ENCODE measurements at places on chromosomes 7 and 10.

- no peak for DNase-seq
Observed at GRCh38 chr7:16651396-16652239, 5.6 kb downstream of the BZW2 start.

GRCh38 chr10:123781324-123781900 is 110.2 kb downstream of the CPXM2 start:
- DNase-seq: no peak

DNA sequence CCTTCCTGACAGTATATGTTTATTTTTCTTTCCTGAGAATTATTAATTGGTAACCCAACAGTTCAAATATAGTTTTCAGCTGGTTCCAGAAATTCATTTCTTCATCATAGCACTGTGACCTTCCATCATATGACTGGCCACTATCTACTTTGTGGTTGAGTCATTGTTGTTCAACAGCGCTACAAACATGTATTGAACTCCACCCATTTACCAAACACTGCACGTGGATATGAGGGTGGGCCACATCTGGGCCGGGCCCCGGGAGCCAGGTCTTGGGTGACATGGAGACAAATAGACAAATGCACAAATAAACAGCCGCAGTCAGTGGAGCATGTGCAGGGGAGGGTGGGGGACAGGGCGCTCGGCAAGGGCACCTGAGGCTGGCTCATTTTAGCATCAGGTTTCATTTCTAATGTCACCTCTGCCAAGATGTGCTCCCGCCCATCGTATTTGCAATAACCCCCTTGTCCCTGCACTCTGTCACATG is 24.0 kb upstream of the EEPD1 start:
- DNase-seq: no peak

DNA sequence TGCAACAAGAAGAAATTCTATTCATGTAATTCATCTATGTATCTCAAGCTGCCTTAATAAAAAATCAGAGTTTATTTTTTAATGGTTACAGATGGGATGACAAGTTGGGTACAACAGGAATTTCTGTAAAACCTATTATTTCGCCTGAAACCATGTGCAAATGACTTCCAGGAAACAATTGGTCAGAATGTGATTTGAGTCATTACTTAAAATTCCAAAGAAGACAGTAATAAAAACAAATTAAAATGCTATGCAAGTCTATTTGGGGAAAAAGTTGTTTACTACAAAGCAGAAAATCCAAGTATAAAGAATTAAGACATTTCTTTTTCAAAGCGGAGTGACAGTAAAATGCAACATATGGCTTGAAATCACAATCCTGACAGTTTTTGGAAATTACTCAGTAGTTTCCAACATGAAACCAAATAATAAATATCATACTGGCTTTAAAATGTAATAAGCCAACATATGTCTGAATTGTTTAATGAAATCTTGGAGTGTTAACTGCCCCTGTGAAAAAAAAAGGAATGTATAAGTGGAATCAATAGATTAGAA is 41.5 kb upstream of the SEMA3C start:
- DNase-seq: no peak

- no peak for DNase-seq
Observed at GRCh38 chr10:24901686-24902399, 50.6 kb downstream of the PRTFDC1 start.

DNA sequence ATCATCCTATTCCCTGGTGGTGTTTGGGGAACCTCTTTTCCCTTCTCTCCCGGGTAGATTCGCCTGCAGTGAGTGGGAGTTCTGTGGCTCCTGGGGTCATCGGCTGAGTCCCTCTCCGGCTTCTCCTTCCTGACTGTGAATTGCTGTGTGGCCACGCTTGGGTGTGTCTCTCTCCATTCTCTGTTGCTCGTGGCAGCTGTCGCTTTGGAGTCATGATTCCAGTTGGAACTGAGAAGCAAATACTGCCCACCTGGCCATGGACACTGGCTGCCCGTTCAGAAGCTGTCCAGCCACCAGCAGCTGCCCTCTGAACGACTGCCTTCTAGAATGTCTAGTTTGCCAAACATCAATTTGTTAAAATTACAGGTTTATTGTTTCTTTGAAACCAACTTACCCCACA is 23.1 kb upstream of the PITRM1 start:
- no peak for DNase-seq

- DNase-seq: no peak
Observed at GRCh38 chr7:81616951-81617350, 152.9 kb downstream of the HGF start.

DNA sequence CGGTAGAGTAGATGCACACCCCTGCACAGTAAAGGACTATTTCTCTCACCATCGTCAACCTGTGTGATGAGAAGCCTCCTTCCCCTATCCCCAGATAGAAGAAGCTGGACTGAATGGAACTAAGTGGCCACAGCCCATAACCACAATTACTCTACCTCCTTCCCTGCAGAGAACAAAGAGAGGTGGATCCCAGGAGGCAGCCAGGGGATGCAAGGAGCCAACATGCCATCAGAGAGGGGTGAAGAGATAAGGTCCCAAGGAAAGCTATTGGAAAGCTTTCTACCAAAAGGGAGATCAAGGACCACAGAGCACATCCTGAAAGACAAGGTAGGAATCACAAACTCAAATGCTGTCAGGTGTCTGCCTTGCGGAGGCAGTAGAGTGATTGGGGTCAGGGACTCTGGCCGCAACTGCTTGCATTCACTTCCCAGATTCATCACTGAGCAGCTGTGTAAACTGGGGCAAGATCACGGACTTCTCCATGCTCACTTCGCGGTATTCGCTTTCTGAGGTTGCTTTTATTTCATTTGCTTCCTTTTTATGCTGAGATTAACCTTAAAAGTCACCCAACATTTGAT is 81.6 kb upstream of the MYO3A start:
- no peak for DNase-seq

DNA sequence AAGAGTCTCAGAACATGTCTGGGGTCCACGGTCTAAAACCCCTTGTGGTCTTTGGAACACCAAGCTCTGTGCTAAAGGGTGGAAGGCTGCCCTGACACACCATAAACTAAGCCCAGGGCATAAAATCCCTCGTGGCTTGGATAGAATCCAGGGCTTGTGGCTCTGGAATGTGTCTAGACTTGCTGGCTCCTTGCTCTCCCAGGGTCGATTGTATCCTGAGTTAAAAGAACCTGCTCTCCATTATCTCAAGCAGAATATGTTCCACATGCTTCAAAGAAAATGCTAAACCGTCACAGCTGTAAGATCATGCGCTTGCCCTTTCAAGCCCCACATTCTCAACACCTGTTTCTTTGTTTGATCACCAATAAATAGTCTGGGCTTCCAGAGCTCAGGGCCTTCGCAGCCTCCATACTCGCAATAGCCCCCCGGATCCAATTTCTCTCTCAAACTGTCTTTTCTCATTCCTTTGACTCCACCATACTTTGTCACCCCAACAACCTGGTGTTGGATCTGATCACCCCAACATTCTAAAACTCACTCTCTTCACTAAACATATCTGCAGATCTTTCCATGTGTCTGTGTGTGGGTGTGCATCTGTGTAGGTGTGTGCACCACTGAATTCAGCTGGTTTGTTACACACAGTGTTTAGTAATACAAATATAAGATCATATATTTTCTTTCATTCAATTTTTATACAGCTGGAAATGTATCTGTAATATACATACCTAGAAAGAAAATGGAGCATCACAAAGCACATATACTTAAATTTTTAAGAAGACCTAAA is 238.5 kb downstream of the ZMYND11 start:
- no peak for DNase-seq

DNA sequence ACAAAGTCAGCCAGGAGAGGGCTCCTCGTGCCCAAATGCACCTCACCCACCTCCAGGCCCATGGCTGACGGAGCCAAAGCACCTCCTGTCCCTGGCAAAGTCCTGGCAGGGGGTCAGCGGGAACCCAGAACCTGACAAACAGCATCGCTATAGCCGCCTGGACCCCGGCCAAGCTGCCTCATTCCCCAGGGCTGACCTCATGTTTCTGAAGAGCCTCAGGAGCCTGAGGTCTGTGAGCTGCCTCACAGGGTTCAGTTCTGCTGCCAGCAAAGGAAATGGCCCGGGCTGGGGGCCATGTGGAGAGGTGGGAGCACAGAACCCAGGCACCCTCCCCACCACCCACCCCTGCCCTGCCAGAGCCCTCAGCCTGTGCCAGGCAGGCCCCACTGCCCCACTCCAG is 4.2 kb upstream of the NANOS1 start:
- DNase-seq: no peak

GRCh38 chr10:12777840-12778585 is 223.5 kb downstream of the CCDC3 start:
- no peak for DNase-seq

GRCh38 chr10:944034-944831 is 12.7 kb upstream of the LARP4B start:
- DNase-seq: no peak

- no peak for DNase-seq
Observed at GRCh38 chr7:43698460-43699255, 30.7 kb downstream of the COA1 start.

DNA sequence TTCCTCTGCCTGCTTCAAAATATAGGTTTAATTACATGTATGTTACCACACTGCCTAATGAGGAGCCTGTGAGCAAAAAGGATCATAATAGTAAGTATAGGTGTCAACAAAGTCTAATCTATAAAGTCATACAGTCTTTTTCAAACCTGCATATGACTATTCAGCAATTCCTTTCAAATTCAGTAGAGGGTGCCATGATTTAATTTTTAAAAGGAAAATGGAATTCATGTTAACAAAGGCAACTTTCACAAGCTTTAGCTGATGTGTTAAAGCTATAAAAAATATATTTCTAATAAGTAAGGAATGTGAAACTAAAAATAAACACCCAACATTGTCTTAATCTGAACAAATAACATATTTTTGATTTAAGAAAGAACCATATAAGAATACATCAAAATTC is 52.1 kb downstream of the MPP7 start:
- DNase-seq: no peak

- no peak for DNase-seq
Observed at GRCh38 chr10:21047511-21047910, 150.4 kb upstream of the NEBL start.

DNA sequence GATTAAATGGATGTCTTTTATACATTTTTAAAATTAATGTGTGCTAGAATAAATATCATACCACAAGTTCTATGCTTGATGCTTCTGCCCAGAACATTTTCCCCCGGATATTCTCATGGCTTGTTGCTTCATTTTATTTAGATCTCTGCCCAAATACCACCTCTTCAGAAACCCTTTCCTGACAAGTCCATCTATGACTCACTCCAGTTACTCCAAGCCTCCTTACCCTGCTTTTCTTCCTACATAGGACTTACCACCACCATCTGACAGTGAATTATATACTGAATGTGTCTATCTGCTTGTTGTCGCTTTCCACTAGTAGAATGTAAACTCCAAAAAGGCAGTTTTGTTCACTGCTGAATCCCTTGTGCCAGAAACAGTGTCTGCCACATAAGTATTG is 19.1 kb upstream of the ERVW-1 start:
- DNase-seq: no peak

GRCh38 chr7:53218730-53219504 is 183.5 kb downstream of the POM121L12 start:
- no peak for DNase-seq

DNA sequence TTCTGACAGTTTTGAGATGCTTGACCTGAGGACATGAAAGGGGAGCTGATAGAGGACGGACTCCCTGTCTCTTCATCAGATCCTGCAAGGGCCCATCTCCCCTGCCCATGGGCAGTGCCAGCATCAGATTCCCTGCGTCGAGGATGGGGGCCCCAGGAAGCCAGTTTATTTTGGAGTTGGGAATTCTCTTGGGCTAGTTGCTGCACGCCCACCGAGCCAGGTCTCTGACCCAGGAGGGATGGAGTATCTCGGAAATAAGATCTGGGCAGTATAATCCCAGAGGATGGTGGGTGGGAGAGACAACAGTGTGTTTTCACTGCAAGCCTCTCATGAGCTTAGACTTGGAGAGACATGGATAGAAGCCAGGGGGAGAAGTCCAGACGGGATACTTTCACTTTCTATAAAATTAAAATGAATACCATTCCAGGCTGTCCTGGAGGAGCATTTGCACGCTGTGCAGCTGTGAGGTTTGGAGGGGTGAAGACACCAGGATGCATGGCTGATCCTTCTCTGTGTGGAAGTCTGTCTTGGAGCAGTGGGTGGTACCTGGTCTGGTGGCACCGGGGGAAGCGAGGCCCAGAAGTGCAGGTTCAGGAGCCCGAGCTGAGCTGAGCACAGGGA is 25.8 kb downstream of the DOCK1 start:
- DNase-seq: no peak

DNA sequence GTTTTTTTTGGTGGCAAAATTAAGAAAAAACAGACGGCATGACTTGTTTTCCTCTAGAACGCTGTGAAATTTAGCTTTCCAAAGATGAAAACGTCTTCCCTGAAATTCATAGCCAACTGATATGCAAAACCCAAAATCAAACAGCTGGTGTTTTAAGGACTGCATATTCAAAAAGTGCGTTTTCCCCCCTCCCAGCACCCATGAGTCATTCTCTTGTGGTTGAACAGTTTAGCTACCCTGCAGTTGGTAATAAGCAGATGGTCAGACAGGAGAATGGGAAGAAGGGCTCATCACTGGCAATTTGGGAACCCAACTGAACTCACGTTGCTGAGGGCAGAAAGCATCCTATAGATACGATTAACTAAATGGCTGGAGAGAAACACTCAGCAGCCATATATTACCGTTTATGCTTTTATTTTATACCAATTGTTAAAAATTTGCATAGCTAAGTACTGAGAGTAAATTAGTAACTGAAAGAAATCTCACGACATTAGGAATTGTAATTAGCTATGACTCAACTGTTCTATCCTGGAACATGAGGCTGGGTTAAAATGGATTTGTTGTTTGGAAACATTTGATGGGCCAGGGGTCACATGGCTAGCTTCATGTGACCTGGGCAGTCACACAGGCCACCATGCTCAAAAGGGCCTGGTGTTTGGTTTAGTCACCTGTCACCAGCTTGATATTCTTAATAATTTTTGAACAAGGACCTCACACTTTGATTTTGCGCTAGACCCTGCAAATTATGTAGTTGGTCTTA is 343.1 kb downstream of the PHTF2 start:
- no peak for DNase-seq

GRCh38 chr7:79293655-79294142 is 159.8 kb downstream of the MAGI2 start:
- no peak for DNase-seq

DNA sequence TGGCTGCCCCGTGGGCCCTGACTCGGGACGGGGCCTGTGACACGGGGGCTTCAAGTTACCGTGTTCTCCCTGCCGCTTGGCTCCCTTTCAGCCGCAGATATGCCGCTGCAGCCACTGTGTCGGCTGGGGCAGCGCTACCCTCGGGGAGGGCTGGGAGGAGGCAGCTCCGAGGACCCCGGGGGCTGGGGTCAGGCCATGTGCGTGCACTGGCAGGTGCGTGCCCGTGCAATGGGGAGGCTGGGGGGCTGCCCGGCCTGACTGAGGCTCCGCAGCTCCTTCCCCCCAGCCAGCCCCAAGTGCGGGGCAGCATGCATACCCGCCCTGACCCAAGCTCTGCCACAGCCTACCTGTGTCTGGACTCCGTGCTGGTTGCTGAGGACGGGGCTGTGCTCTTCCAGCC is 29.2 kb downstream of the KNDC1 start:
- no peak for DNase-seq

DNA sequence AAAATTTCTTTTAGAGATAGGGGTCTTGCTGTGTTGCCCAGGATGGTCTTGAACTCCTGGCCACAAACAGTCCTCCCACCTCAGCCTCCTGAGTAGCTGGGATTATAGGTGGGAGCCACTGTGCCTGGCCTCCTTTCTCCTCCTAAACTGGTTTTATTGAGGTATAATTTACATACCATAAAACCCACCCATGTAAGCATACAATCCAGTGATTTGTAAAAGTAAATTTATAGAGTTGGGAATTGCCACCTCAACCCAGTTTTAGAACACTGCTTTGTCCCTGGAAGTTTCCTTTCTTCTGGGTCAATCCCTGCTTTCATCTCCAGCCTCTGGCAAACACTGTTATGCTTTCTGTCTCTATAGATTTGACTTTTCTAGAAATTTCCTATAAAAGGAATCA is 49.0 kb downstream of the CNNM2 start:
- no peak for DNase-seq
